GM03348 (cell line): ENCODE measurements at places on chromosomes 16 and 17.

DNA sequence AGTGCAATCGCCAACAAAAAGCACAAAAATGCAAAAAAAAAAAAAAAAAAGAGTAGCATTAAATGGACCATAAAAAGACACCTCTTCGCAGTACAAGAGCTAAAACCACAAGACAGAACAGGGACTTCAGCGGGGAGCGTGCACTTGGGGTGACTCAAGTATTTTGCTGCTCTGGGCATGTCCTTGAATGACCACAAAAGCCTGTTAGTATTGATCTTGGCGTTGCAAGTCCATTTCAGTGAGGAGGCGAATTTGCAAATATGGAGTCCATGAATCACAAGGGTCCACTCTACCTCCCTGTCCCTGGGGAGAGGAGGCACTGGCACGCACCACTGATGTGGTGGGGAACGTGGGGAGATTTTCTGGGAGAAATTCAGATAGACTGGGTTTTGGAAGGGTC is 78.9 kb downstream of the CNGB1 start:
- DNase-seq = no peak

GRCh38 chr17:78507526-78507925 is 69.7 kb downstream of the DNAH17 start:
- no peak for DNase-seq

DNA sequence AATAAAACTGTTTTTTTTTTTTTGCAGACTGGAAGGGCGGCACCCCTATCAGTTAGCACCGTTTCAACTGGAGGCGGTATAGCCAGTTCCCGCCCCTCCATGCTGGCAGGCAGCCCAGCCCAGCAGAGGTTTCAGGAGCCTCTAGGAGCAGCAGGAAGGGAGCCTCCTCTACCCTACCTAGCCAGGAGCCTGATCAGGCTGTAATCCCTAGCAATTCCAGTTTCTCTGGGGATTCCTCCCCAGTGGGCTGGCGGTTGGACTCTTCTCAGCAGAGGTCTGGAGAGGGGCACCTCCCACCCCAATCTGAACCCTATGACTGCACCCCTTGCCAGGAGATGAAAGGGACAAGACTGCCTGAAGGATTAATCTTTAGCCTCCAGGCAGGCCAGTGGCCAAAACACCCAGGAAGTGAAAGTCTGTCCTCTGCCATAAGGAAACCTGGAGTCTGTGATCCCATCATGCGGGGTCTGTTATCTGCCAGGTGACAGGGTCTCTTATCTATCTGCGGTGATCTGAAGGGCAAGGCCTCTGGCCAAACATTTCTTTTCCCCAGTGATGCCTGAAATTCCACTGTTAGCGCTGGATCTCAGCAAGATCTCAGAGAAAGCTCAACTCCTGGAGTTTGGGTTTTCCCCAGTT is 4.9 kb upstream of the CDH1 start:
- no peak for DNase-seq

- no peak for DNase-seq
Observed at GRCh38 chr16:27270349-27270748, 1.8 kb upstream of the NSMCE1 start.

GRCh38 chr16:21646091-21646490 is 6.3 kb downstream of the IGSF6 start:
- DNase-seq = no peak

- DNase-seq = no peak
Observed at GRCh38 chr16:10081201-10081940, 100.9 kb downstream of the GRIN2A start.

GRCh38 chr17:67125417-67125816 is 81.1 kb downstream of the CACNG1 start:
- no peak for DNase-seq

DNA sequence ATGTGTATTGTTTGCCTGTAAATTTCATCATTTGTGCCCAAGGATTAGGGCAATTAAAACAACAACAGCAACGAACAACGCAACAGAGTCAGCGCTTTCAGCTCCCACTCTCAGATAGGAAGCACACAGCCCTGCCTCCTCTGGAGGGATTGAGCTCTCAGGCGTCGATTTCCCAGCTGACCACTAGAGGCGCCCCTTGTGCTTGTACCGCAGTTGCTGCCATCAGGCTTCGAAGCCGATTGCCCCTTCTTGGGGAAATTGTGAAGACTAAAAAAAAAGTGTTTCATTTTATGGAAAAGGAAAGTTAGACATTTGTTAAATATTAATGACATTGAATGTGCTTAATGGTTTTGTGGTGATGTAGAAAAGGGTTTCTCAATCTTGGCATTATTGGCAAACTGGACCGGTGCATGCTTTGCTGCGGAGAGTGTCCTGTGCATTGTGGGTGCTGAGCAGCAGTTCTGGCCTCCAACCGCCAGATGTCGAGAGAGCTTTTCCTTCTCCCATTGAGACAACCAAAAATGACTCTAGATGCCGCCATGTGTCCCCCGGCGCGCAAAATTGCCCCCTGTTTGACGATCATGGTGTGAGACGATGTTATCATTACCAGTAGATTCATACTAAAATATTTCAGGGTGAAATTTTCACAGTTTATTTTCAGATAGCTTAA is 650.4 kb upstream of the RBFOX1 start:
- peak; percentile 18 for DNase-seq

DNA sequence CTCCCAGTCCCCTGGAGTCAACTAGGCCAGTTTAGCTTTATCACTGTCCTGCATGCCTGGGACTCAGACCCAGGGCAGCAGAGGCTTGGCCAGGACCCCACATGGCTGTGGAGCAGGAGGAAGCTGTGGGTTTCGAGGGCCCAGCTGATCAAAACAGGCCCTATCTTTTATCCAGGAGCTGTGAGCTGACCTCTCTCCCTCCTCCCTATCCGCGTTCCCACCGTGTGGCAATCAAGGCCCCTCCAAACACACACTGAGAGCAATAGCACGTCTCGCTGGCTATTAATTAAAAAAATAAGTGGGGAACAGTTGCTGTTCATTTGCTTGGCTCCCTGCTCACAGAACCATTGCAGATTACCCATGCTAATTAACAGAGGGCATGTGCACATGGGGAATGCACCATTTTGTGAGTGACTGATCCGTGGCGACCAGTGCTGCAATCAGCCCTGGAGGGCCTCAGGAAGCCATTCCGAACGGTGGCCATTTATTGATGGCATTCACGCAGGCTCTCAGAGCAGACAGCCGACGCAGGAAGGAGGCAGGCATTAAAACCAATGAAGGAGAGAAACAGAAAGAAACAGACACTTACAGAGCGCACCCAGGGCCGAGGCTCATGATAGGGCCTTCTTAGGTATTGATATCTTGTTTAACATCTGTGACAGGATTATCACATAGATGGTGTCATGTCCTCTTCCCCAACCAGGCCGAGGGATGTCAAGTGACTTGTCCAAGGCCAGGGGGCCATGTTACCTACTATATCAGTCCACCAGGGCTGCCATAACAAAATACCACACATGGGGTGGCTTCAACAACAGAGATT is 157.1 kb downstream of the KATNIP start:
- no peak for DNase-seq
